ENCODE measurements at places on chromosomes 11 and 22.
A peak's percentile ranks its signal among the peaks of the same experiment; 100 is the strongest.

DNA sequence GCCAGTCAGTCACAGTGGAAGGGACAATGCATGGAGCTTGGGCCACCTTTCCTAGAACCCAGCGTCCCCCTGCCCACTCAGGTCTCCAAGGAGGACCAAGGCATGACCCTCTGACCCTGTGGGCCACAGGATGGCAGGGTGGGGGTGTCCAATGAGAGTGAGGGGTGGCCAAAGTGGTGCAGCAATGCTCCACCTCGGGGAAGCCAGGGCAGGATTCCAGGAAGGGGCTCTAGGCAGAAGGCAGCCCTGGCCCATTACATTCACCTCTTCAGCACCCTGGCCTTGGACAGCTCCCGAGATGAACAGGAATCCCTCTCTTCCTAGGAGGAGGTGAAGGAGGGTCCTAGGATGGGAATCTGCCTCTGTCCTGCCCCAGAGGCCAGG, 597.5 kb downstream of the BRD1 start:
- no peak for DNase-seq

- DNase-seq, result no peak
These were observed 16.9 kb downstream of the CCDC15 start for GRCh38 chr11:124970925-124971324.

- no peak for DNase-seq
These were observed 1.4 kb downstream of the CDC42BPG start for GRCh38 chr11:64842851-64843685.

DNA sequence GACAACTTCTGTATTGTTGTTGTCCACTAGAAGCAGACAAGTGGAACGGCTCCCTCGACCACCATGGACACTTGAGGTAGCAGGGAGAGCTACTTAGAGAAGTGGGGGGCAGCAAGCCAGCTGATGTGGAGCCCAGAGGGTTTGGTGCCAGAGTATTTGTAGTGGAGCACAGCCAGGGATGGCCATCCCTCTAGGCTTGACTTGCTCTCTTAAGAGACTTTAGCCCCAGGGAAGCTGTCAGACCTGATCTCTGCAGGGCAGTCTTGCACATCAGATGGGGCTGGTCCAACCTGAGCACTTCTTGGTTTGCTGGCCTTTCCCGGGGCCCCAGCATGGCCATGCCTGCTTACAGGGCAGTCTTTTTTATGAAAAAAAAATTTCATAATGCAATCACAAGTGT, 15.0 kb upstream of the TMEM135 start:
- no peak for DNase-seq

DNA sequence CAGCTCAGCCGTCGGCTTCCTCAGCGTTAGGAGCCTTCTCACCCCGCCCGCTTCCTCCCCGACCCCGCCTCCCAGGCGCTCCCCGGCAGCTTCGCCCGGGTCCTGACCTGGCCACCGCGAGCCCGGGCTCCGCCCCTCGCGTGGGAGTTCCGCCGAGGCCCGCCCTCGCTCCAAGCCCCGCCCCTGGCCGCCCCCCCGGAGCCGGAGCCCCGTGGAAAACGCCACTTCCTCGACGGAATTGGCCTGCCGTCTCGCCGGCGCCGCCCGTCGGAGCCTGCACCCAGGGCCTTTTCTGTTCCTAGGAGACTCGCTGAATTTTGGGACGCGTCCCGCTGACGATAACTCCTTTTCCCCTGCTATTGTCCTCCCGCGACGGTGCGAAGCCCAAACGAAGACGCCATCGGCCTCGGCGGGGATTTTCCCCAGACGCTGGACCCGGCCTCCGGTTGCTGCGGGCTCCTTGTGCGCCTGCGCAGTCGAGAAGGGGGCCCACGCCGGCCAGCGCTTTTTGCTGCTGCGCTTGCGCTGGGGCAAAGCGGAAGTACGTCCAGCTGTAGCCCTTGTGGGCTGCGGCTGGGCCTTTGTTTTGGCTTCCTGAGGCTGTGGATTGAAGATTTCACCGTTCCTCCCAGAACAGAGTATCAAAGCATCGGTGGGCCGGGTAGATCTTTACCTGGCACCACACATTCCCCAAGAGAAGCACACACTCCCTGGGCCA, 10.0 kb downstream of the RELA start:
- DNase-seq, result peak; percentile 96

DNA sequence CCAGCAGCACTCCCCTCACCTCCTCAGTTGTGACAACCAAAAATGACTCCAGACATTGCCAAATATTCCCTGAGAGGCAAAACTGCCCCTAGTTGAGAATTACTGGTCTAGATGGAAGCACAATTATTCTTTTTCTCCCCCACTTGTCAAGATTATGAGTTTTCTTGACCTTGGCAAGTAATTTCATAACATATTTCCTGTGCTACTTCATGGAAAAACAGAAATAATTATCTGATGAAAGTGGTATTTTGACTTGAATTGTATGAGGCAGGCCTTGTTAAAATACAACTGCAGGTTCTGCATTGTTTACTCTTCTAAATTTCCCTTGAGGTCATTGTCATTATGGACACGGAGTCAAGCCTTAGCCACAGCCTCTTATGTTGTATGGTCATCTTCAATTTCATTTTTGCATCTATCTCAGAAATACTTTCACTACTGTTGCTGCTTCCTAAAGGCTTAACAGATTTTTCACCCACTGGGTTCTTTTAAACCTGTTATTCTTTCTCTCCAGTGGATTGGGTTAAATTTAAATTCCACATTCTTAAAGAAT, 32.2 kb upstream of the LDLRAD3 start:
- no peak for DNase-seq

- no peak for DNase-seq
These were observed 44.2 kb upstream of the ADSL start for GRCh38 chr22:40302149-40302548.

DNA sequence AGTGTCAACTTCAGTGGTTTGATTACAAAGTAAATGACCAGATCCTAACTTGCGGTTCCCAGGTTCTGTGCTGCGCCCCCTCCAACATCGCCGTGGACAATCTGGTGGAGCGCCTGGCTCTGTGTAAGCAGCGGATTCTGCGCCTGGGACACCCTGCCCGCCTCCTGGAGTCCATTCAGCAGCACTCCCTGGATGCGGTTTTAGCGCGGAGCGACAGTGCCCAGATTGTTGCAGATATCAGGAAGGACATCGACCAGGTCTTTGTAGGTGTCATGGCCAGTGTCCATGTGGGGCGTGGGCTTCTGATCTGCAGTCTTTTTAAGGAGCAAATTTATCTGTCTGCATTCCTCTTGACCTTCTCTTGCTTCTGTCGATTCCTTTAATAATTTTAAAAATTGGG, 11.1 kb downstream of the IGHMBP2 start:
- DNase-seq, result no peak

DNA sequence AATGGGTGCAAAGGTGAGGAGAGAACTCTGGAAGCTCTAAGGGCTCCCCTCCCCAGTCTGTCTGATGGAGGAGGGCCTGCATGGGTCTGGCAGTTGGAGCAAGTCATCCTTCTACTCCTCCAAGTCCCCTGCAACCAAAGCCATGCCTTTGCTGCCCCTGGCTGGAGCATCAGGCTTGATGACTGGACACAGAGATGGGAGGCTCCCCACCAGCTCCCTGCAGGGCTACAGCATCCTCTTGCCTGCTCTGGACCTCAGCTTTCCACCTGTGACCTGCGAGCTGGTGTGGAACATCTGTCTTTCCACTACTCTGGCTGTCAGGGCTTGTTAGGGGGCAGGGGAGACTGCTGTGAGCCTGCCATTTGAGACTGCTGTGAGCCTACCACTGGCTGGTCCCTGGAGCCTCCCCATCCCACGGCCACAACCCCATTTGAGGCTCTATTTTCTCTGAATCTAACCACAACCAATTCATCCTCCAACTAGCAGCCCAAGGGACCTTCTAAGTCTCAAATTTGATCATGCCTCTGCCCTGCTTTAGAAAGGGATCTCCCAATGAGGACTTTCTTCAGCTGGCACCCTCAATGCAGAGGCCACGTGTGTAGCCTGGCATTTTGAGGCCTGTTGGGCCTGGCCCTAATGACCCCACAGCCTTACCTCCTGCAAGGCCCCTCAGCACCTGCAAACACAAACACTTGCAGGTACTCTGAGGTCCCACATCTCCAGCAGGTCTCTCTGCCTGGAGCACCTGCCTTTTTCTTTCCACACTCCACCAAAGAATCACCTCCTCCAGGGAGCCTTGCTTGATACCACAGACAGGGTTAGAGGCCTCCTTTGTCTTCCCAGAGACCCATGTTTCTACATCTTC, 9.9 kb downstream of the P2RY6 start:
- DNase-seq, result no peak

GRCh38 chr11:105937331-105937730, 84.7 kb downstream of the MSANTD4 start:
- no peak for DNase-seq

DNA sequence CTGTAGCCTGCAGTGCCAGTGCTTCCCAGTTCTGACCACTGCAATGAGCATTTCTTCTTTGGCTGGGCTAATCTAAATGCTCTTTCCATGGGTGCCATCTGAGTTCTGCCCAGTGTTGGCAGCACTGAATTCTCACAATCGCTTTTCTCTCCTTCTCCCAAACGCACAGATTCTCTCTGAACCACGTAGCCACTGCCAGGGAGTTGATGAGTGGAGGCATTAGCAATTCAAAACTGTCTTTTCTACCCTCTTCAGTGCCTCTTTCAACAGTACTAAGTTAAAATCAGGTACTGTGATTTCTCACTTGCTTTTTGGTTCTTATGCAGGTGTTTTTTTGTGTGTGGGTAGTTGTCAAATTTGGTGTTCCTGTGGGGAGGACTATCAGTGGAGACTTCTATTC, 745.0 kb upstream of the ANO5 start:
- no peak for DNase-seq

DNA sequence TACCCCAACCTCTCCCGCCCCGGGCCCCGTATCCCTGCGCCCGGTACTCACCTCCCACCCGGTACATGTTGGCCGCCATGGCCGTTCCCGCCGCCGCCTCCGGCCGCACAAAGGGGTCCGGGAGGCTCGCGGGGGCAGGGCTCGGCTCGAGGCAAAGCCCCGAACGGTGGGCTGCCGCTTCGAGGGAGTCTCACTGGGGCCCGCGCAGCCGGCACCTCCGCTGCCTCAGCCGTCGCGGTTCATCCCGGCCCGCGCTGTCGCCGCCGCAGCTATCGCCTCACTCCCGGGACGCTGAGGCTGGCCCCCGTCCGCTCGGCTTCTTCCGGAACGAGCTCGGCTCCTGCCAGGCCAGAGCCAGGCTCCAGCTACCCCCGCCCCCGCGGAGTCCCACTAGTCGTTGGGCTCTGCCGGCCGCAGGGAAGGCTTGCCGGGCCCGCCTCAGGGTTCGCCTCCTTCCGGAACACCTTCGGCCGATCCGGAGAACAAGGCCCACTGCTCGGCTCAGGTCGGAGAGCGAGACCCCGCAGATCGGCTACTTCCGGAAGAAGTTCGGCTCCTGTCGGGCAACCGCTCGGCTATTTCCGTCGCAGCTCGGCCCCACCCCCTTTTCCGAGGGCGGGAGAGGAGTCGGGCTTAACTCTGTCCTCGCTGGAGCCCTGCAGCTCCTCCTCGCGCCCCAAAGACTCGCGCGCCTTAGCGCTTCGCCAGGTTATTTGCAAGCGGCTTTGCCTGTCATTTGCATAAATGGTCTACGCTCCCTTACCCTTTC, at the start of gene MTA2:
Gene MTA2, minus strand, starts transcription at position 494 of the 769 bp plus-strand sequence. Its CDS starts 415 bp downstream, at position 79.
- peak; percentile 100 for DNase-seq

GRCh38 chr22:44316393-44317122, 3.8 kb upstream of the SHISAL1 start:
- no peak for DNase-seq

GRCh38 chr11:11170352-11171084, 182.5 kb downstream of the CSNK2A3 start:
- DNase-seq, result no peak

- no peak for DNase-seq
These were observed 95.3 kb upstream of the FGF3 start for GRCh38 chr11:69914286-69915150.

DNA sequence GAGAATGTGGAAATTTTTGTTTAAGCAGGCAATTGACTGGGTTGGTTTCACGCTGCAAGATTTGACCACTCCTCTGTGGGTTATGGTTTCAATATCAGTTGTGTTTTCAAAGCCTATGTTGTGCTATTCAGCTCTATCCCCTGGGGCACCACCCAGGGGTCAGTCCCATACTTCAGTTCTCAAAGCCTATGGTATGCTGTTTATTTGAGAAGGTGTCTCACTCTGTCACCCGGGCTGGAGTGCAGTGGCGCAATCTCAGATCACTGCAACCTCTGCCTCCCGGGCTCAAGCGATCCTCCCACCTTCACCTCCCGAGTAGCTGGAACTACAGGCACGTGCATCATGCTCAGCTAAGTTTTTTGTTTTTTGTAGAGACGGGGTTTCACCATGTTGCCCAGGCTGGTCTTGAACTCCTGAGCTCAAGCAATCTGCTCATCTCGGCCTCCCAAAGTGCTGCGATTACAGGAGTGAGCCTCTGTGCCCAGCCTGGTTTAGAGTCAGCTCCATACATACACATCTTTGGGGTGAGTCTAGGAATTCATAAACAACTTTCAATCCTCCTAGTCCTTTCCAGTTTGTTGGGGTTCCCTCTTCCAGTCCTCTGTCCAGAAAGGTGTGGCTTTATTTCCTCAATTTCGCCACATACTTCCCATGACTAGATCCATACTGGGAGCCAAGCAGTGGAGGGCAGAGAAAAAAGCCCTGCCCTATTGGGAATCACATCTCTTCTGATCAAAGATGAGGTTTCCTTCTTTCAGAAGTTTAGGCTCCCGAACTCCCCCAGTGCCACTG, 35.0 kb upstream of the MAPK1 start:
- no peak for DNase-seq

GRCh38 chr11:105609341-105609781, 512 bp upstream of the GRIA4 start:
- DNase-seq, result peak; percentile 24

- no peak for DNase-seq
These were observed 60.7 kb upstream of the MPEG1 start for GRCh38 chr11:59273373-59273841.

All from activated T-cell treated with anti-CD3 and anti-CD28 coated beads, Interleukin-2, amount 50 U/mL, for 48 hours (primary cell).